Caki2 (cell line): ENCODE measurements at places on chromosomes 5 and 9. TPM values are rescaled to one million over a fixed set of nuclear protein-coding genes. Genes with fewer than 3 reads are reported as not detected.

CLIC3 gene
- not detected in 2 replicates for total RNA-seq

DNA sequence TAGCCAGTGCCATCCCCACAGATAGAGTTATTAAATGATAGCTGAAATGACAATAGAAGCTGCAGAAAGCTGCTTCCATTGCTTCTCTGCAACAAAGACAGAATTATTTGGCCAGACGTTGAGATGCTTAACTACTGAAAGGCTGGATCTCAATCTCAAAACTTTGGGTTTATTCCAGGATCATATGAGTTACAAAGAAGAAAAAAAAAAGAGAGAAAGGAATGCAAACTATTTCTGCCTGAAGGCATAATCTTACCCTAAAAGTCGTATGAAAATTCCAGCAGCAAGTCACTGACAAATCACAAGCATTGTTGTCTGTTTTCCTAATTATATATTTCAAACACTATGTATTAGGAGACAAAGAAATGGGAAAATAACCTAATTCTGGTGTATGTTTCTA lies 12.8 kb upstream of the TYRP1 start:
- peak; percentile 30 for DNase-seq

PRSS3 gene
- total RNA-seq = not detected in 2 replicates

DNA sequence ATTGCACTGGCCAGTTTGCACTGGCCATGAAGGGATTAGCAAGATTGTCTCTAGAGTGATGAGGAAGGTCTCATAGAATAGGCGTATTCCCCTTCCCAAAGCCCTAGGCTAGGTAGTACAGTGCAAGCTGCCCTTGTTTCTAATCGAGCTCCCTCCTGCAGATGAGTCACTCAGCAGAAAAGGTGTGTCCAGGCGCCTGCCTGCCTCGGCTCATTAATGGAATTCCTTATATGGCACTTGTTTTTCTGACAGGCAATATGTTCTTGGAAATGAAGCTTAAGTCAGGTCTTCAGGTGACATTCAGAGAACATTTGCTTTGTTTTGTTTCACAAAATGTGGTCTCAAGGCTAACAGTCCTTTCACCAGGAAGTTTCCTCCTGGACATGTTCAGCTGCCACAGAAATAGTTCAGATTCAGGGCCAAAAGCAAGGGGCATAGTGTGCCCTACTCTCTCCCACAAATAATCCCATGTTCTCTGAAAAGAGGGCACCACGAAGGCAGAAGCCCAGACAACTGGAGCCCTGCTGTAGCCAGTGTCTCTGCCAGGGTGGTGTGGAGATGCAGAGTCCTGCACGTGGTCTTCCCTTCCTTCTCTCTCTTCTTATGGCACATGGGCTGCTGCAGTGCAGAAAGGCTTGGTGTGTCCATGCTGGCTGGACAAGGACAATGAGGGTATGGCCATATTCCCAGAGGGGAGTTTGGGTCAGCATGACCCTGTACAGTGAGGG lies 281.1 kb upstream of the MAP3K1 start:
- peak; percentile 74 for DNase-seq

GRCh38 chr5:150377964-150378694 lies 20.6 kb downstream of the TCOF1 start:
- DNase-seq = no peak
